ENCODE measurements at places on chromosomes 2 and 18.

- no peak for DNase-seq
Observed at GRCh38 chr2:68915393-68915792, 37.3 kb downstream of the GKN2 start.

DNA sequence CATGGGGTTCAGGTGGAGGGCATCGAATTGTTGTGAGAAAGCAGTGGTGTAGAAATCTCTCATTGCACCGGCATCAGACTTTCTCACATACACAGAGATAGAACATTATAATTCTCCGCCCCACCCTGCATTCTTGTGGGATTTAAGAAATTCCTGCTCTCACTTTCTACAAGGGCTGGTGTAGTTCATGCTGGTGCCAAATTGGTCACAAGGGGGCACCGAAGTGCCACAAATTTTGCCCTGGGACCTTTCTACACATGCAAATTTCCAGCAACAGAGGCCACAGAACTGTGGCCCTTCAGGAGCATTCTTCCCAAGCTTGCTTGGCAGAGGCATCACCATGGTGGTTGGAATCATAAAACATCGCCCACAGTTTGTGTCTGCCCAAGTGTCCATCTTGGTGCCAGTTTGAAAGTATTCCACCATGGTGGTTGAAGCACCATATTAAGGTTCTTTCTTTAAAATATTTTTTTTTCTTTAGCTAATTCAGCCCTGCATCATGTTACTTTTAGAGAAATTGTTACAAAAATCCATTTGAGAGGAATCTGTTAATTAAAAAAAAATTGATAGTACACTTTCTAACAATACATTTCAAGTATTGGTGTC lies 521.2 kb upstream of the FANCL start:
- DNase-seq: no peak

- DNase-seq: no peak
Observed at GRCh38 chr2:9594366-9595054, 36.3 kb downstream of the YWHAQ start.

DNA sequence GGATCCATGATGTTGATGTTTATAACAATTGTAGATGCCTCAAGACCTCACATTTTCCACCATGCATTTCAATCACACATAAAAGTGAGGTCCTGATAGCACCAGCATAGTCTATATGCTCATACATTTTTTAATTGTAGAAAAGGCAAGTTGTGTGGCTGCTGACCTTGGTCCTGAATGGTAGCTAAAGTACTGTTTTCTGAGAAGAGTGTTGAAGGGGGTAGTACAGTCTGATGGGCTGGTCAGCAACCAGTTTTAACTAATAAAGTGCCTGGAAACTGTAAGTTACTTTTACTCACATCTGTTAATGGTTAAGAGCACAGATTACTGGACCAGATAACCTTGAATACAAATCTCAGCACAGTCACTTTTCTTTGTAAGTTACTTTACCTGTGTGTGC lies 15.9 kb downstream of the ZNF638 start:
- DNase-seq: no peak

DNA sequence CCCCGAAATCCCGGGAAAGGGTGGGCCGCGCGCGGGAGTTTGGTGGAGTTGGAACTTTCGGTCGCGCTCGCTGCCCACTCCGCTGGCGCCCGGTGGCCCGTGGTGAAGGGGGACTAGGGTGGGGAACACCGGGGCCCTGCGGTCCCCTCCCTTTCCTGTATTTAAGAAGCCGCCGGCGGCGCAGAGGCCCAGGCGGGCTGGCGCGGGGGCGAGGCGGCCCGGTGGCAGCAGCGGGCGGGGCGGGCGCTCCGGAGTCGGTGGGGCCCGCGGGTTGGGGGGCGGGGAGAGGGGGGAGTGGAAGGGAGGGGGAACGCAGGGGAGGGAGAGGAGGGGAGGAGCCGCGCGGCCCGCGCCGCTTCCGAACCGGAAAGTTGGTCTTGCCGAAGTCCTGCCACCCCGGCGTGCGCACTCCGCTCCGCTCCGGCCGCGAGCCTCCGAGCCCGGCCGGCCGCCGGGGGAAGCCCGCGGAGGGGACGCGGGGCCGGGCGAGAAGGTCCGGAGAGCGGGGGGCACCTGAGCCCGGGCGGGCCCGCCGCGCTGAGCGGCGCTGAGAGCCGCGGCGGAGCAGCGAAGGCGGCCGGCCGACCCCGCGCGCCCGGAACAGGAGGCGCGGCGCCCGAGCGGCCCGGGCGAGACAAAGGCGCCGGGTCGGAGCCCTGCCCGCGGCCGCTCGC lies 425 bp upstream of the SALL3 start:
- no peak for DNase-seq

GRCh38 chr2:148501545-148501944 lies 143.0 kb upstream of the EPC2 start:
- DNase-seq: no peak

DNA sequence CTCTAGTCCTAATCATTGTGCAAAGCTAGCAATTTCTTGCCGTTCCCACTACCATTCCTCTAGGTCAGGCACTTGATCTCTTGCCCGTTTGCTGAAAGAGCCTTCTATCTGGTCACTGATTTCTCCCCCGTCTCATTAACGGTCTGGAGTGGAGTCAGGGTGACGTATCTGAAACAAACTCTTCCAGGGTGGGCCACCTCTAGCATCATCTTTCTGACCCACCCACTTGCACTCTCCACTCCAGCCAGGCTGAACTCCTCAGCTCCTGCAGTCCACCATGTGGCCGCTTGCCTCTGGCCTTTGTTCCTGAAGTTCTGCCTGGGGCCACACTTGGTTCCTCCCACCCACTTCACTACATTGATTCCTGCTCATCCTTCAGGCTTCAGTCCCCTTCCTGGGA lies 13.3 kb downstream of the BCL2 start:
- no peak for DNase-seq

- DNase-seq: no peak
Observed at GRCh38 chr18:23631312-23631711, 31.4 kb downstream of the ANKRD29 start.

GRCh38 chr2:203662951-203663350 lies 43.5 kb upstream of the CD28 start:
- no peak for DNase-seq

DNA sequence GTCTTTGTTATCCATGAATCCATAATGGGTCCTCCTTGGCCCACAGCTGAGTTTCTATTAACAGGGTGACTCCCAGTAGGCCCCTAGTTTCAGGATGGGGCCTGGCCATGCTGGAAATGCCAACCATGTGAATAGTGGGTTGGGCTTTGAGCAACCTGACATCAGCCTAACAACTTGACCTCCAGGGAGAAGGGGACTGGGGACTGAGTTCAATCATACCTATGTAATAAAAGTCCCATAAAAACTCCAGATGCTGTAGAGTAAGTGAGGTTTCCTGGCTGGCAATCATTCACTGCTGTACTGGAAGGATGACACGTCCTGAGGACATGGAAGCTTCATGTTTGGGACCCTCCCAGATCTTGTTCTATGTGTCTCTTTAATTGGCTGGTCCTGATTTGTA lies 7.9 kb downstream of the REV1 start:
- DNase-seq: no peak

DNA sequence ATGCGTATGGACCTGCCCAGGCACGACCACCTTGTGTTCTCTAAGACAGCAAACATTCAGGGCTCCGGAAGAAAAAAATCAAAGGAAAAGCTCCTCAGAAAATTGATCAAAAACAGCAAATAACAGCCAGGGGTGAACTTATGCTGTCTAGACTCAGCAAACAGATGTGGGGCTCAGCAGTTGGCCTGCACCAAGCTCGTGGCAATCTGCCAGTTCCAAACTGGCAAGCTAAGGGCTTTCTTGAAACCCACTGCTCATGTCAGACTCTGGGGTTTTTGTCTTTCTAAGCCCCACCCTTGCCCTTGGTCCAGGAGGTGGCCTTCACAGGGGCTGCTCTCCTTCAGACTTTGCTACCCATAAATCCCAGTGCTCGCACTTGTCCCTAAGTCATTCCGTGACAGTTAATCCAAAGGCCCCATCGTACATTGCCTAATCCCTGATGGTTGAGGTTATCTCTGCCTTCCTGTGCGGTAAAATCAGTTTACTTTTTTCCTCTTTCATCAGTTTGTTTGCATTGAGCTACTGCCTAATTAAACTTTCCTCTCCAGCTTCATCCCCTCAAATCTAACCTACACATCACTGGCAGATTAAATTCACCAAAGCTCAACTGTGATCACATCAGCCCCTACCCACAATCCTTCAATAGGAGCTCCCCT lies 408.0 kb downstream of the LRATD1 start:
- DNase-seq: no peak

- no peak for DNase-seq
Observed at GRCh38 chr2:36785179-36785795, 88.8 kb downstream of the VIT start.

DNA sequence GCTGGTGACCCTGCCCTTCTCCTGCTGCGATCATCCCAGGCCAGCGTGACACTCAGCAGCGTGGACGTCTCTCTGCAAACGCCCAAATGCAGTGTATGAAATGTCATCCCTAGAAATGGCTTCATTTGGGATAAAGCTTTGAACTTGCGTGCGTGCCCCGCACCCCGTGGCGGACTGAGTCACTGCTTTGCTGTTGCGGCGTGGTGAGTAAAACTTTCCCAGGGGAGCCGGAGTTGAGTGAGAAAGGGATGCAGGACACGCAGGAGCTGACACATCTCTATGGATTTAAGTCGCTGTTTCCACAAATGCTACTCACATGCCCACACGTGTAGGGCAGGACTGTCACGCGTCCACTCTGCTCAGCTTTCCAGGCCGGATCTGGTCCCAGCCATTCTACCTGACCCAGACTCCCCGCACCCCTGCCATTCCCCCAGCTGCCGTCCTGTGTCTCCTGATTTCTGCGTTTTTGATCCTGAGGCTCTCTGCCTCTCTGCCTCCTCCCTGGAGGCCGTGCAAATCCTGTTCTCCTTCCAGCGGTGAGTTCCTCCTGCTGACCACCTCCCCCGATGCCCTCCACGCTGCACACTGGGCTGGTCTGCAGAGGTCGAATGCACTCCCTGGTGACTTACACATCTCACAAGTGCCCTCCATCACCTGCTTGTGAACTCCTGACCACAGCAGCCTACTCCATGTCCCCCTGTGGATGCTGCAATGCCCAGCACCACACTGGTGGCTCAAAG lies 88.9 kb downstream of the MBP start:
- DNase-seq: no peak

DNA sequence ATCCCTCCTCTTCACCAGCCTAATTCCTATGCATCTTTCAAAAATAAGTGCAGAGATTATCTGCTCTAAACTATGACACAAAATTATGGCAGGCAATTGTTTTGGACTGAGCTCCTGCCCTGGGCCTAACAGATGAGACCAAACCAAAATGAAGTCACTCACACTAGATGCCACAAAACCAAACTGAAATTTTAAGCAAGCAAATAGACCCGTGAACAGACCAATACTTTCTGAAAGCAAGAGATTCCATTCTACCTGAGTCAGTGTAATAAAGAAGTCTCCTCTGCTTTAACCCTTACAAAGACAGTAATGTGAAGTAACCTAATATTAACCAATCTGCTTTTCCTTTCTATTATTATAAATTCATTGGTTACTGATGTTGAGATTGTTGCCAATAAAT lies 84.3 kb downstream of the RIT2 start:
- DNase-seq: no peak

- no peak for DNase-seq
Observed at GRCh38 chr18:58578835-58579560, 49.9 kb downstream of the ALPK2 start.

DNA sequence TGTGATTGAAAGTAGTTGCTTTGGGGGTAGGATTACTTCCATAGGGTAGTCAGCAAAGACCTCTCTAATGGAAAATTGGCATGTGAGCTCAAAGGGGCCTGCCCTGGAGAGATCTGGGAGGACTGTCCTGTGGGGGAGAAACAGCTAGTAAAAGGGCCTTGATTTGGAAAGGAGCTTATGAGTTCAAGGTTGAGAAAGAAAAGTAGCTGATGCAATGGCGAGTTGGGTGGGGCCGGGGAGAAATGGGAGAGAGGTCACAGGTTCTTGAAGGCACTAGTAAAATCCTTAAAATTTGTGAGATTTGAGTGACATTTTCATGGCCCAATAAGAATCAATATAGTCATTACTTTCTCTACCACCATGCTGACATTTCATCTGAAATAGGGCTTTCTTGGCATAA lies 82.0 kb upstream of the CCDC195 start:
- DNase-seq: no peak

GRCh38 chr2:42092084-42092996 lies 44.5 kb downstream of the PKDCC start:
- DNase-seq: no peak

DNA sequence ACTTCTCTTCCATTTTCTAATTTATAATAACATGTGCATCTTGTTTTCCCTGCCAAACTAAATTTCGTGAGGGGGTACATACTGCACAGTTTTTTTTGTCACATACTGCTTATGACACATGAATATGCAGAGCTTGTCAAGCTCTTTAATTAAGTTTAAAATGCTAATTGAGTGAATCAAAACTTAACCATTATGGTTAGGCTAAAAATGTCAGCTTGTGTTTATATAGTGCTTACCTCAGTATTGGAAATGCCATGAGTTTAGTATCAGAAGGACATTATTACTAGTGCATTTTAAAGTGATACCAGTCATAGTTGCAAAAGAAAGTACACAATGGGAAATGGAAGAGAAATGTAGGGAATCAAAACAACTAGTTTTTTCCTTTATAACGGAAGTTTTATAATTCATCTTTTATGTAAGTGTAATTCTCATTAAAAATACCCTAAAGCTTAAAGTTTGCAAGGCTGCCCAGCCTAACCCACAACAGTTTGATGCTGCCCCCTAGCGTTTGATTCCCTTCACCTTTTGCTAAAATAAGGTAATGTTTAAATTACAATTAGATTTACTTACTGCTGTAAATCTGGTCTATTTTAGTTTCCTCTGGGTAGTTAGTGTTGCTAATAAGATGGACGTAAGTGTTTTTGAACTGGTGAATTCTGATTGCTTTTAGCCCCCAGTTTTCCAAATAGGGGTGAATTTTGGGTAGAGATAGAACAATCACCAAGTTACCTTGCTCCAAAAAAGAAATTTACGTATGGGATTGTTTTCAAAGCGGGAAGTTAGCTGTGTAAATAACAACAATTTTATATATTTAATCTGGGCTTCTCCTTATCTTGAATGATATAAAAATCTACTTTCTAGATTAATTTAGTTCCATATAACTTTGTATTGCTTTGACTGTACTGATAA lies 3.2 kb downstream of the SLC39A10 start:
- peak; percentile 57 for DNase-seq
